ENCODE measurements at places on chromosomes 2 and 18.
A peak's percentile ranks its signal among the peaks of the same experiment; 100 is the strongest.

GRCh38 chr2:39289609-39290008 is 45.8 kb upstream of the CDKL4 start:
- no peak for DNase-seq

DNA sequence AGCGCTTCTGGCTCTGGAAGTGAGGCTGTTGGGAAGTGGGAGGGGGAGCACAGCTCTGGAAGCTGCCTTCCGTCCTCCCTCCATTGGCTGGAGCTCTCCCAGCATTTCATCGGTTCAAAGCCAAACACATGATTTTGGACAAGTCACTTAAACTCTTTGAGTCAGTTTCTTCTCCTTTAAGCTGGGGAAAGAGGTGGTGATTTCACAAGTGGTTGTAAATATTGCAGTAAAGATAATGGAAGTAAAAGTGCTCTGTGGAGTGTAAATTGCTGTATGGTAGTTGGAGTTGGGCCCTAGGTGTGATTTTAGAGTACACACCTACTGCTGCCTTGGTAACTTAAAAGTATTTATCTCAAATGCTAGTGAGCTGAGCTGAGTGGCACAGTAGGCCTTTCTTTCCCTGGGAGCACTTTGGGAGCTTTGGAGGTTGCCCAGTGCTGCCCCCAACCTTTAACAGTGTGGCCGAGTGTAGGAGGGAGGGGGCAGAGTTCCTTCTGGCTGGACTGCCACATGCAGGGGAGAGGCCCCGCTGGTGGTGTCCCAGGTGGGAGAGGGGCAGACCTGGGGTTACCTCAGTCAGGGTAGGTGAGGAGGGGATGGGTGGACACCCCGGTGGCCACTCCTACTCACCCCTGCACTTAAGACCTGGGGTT is 54.7 kb downstream of the ASAP2 start:
- DNase-seq = no peak

GRCh38 chr18:42980426-42980825 is 135.1 kb downstream of the RIT2 start:
- DNase-seq = no peak

- DNase-seq = no peak
Measured at GRCh38 chr18:47912343-47912742, 18.1 kb downstream of the SMAD2 start.

DNA sequence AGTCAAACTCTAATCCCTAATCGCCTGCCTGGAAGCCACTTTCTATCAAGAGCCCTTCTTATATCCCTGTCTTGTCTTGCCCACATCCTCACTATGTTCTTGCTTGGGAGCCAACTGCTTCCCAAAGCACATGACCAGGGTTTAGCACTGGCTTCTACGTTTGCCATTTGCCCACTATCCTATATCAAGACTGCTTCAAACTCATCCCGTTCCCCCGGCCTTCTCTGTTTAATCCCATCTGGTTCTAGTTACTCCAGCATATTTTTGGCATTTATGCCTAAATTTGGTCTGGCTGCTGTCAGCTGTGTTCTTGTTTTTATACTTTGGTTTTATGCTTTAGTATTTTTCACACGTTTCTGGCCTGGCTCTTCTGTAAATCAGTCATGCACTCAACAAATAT is 40.2 kb downstream of the POLR1A start:
- DNase-seq = no peak

GRCh38 chr2:30366199-30366691 is 80.8 kb upstream of the LCLAT1 start:
- no peak for DNase-seq

GRCh38 chr2:33634261-33634910 is 35.3 kb upstream of the FAM98A start:
- DNase-seq = no peak

- DNase-seq = no peak
Measured at GRCh38 chr18:7259475-7259874, 28.6 kb downstream of the LRRC30 start.

DNA sequence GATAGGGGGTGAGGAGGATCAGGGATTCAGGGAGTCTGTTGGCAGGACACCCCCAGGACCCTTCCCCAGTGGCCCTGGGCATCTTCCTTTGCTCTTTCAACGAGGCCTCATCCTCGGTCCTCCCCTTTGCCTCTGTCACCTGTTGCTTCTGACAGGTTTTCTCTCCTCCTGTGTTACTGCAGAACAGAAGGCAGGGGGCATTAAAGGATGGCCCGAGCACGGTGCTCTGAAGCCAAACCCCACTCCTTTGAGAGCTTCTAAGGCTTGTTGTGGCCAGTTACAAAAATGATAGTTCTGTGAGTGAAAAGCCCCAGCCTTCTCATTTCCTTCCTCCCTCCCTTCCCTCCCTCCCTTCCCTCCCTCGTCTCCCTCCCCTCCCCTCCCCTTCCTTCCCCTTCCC is 82.5 kb downstream of the THNSL2 start:
- no peak for DNase-seq

- no peak for DNase-seq
Measured at GRCh38 chr2:215754546-215754945, 258.8 kb downstream of the MREG start.

GRCh38 chr18:37497853-37498518 is 67.6 kb downstream of the CELF4 start:
- no peak for DNase-seq

- DNase-seq = no peak
Measured at GRCh38 chr2:166643980-166644379, 149.9 kb upstream of the SCN7A start.

- DNase-seq = no peak
Measured at GRCh38 chr2:36356990-36357846, 1.6 kb downstream of the CRIM1 start.

GRCh38 chr2:112733871-112734270 is 13.1 kb downstream of the NT5DC4 start:
- no peak for DNase-seq

DNA sequence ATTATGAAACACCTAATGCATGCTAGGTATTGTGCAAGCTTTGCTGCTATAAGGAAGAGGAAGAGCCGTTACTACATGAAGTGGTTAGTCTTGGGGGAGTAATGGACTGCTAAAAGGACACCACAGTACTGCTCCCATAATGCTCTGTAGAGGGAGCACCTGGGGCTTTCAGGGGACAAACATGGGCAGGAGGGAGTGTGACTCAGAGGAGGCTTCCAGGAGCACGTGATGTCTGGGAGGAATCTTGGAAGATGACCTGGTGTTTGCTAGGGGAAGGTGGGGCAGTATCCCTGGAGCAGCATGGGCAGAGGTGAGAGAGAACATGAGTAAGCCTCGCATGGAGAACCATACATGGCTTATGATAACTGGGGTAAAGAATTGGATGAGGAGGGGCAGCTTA is 18.8 kb downstream of the MAPK4 start:
- DNase-seq = no peak

GRCh38 chr18:9441061-9441460 is 34.3 kb upstream of the RALBP1 start:
- DNase-seq = no peak

DNA sequence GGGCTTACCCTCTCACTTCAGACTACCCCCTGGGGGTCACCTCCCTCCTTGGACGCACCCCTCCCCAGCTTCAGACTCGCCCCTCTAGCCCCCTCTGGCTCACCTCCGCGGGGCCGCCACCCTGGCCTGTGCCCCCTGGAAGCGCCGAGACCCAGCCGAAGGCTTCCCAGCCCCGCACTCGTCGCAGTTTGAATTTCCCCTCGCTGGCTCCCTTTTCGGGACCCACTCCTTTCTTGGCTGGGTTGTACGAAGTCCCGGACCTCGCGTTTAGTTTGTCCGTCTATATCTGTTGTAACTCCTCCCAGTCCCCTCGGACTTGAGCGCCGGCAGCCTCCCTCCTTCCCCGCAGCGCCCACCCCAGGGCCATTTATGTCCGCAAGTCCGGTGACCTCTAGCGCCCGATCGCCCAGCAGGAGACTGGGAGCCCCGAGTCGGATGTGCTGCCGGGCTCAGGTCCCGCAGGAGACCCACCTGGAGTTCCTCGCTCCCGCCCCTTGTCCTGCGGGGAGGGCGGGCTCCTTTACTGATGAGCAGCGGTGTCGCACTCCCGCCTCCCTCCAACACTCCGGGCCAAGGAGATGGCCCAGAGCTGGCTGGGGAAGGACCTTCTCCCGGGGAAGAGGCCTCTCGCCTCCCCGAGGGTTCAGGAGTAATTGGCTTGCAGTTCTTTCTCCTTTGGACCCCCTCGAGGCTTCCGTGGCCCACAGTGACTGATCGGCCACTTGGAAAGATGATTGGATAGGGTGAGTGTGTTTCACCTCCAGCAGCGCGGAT is 692 bp upstream of the RAX start:
- no peak for DNase-seq

DNA sequence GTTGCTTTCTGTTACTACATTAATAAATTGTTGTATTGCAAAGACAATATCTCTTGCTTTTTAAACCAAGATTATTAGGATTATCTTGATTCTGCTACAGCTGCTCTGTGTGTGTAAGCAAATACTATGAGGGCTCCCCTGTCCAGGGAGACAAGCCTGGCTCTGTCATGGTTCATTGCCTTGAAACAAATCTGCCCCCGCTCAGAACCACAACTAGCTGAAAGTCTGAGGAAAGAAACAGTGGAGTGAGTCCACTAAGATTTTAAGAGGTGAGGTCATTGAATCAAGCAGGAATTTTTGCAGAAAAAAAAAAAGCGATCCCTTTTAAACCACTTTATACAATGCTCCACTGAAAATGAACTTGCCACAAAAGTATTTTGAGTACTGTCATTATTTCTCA is 30.8 kb upstream of the LRRTM4 start:
- DNase-seq = no peak

- DNase-seq = no peak
Measured at GRCh38 chr2:202135091-202135874, 62.2 kb downstream of the KIAA2012 start.

DNA sequence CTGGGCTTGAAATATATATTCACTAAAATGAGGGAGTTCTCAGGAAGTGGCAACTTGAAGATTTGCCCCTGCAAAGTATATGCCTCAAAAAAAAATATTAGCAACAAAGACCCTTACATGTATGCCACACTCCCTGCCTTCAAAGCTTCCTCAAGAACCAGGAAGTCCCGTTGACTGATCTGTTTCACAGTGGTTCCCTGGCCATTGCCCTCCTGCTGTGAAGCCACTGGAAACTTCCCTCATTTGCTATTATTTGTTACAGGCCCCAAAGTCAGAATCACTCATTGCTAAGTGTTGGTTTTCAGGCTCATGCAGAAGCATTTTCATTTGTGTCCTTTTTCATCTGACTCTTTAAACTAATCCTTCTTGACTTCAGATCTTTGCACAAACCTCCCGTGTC is 421.5 kb downstream of the ZNF521 start:
- DNase-seq = peak; percentile 25

DNA sequence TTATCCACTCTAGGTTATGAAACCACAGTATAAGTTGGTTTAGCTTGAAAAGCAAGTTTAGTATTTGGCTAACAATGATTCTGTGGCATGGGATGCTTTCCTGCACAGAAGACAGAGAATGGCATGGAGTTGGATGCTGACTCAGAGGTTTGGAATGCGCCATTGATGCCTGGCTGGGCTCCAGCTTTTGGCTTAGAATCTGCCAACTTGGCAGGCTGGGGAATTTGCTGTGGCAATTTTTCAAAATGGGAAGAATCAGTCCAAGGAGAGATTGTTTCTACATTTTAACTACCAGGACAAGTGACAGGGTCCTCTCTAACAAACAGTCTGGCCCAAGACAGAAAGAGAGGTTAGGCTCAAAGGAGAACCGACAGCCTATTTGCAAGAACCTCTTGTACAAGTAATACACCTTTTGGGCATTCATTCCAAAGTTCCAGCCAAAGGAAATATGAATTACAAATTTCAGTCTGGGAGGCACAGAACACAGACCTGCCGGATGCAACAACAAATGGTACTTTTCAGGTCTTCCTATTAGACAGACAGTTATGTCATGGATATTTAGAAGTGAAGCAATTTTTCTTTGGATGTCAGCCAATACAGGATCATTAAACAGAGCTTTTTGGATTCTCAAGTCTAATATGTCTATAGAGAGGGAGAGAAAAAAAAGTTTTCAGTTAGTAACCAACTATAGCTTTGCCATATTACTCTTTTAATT is 1027.7 kb downstream of the TMEM182 start:
- peak; percentile 41 for DNase-seq

GRCh38 chr2:155070489-155070888 is 372.0 kb downstream of the KCNJ3 start:
- peak; percentile 79 for DNase-seq

DNA sequence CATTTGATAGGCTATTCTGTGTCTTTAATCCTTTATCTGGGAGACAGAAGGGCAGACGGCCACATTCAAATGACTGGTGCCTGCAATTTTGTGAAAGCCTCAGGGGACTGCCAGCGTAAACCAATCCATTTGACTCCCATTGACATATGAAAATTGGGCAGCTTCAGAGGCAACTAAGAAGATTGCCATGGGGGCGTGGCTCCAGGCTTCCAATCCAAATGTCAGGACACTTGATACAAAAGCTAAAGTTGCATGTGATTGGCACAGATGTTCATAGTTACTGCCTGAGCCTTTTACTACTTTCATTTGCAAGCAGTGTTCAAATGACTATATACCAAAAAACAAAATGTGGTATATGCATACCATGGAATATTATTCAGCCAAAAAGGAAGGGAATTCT is 42.0 kb downstream of the SPC25 start:
- DNase-seq = peak; percentile 64

DNA sequence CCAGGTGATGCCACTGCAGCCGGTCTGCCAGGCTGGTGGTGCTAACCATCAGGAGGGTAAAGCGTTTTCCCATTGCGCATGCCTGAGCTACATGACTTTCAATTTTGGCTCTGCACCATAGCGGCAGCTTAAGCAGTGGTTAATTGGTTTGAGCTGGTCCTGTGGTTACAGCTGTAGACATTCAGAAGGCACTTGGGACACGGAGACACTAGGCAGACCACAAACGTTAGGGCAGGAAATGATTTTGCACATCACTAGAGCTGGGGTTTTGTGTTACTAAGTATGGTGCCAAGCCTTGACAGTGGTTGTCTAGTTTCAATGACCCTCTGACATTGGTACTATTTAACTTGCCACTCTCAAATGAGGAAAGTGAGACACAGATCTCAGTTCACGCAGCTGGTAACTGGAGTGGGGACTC is 28.9 kb upstream of the CNOT11 start:
- no peak for DNase-seq

GRCh38 chr2:162258686-162259085 is 15.4 kb upstream of the FAP start:
- no peak for DNase-seq

- no peak for DNase-seq
Measured at GRCh38 chr2:100929147-100929546, 72.9 kb upstream of the RPL31 start.

DNA sequence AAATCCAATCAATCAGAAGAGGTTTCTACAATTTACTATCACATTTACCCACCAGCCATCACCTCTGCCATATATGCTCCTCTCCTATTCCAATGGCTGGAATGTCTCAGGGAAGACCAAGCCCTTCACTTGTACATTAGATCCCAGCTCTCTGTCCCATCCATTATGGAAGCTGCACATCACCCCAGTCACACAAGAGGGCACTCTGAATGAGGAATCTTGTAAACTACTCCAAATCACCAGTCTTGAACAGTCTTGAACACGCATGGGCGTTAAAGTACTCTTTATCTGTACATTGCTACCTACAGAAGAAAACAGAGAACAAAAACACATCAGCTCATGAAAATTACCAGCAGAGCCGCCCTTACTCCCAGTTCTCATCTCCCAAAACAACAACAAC is 38.7 kb downstream of the ZC3H8 start:
- DNase-seq = no peak

- no peak for DNase-seq
Measured at GRCh38 chr2:20439503-20439902, 7.4 kb upstream of the RHOB start.

- DNase-seq = peak; percentile 7
Measured at GRCh38 chr2:189798312-189799029, 14.2 kb downstream of the PMS1 start.
